ENCODE measurements at places on chromosomes 7 and 10.

DNA sequence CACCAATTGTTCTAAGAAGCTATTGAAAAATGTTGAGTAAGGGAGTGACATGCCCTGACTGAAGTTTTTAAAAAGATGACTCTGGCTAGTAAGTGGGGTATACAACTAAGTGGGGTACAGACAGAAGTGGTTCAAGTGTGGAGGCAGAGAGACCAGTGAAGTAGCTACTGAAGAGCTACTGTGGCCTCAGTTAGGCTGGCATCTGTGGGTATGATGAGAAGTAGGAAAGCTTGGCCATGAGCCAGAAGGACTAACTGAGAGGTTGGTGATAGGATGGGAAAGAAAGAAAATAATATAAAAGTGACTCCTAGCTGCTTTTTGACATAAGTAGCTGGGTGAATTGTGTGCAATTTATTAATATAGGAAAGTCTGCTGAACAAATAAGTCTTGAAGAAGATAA is 176.6 kb downstream of the SEMA3D start:
- no peak for DNase-seq

GRCh38 chr7:29478226-29478625 is 85.4 kb upstream of the PRR15 start:
- DNase-seq, result no peak

DNA sequence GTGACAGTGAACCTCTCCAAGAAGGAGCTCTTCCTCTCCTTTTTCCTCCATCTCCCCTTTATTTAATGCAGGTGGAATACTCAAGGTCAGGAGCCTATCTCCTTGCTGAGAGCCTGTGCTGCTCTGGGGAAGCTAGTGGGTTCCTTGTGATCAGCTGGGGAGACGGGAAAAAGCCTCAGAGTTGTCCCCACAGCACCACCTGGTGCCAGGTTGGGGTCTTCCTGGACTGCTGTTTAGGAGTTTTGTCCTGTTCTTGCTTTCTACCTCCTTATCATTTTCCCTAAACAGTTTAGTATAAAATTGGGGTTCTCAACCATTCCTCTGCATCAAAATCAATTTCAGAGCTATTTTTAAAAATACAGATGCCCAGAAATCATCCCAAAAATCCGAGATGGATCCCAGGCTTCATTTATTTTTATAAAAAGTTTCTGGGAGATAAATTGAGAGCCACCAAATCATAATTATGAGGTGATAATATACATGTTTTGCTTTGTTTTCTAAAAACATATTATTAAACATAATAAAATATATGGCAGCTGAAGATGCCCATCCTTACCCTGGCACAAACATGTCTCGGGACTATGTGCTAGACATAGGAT is 44.3 kb downstream of the MACC1 start:
- no peak for DNase-seq

DNA sequence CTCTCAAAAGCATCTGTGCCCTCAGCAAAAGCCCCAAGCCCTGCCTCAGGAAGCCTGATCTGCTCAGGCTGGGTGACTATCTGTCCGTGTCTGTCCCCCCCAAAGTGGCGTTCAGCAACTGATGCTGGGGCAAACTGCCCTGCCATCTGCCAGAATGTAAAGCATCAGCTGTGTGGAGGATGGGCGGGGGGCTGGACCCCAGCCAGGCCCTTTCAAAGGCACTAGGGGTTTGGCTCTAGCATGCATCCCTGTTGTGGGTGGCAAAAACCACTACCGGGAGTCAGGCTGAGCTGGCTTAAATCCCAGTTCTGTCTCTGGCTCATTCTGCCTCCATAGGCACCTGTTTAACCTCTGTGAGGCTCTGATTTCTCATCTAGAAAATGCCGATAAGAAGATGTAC is 35.5 kb downstream of the GPRIN2 start:
- no peak for DNase-seq

DNA sequence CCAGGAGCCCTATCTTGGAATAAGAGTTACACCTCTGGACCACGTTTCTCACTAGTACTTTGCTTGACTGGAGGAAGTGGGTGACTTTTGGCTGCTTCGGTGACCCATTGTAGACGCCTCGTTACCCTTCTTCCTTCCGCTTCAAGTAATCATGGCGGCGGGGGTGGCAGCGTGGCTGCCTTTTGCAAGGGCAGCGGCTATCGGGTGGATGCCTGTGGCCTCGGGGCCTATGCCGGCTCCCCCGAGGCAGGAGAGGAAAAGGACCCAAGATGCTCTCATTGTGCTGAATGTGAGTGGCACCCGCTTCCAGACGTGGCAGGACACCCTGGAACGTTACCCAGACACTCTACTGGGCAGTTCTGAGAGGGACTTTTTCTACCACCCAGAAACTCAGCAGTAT is 1.5 kb downstream of the KCND2 start:
- DNase-seq, result no peak

GRCh38 chr10:15201589-15202300 is 33.3 kb upstream of the NMT2 start:
- no peak for DNase-seq

GRCh38 chr10:125133696-125134482 is 26.5 kb downstream of the CTBP2 start:
- no peak for DNase-seq

DNA sequence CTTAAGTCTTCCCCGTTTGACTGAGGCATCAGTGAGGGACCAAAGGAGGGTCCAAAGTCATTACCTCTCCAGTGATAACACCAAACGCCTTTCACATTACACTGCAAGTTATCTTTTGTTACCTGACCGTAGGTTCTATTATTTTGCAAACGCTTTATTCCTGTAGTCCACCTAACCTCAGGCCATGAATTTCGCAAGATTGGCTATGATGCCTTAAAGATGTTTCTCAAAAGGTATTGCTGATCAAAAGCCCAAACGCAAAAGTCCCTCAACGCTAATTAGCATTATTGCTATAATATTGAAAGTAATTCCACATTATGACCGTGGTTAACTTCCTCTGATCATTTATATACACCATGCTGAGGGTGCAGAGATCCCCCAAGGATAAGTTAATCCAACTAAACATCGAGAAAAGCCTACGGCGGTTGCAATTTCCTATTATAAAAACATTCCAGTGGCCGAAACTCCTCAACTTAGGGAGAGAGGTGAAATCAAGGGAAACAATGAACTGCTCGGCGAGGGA is 649 bp downstream of the DNA2 start:
- no peak for DNase-seq

DNA sequence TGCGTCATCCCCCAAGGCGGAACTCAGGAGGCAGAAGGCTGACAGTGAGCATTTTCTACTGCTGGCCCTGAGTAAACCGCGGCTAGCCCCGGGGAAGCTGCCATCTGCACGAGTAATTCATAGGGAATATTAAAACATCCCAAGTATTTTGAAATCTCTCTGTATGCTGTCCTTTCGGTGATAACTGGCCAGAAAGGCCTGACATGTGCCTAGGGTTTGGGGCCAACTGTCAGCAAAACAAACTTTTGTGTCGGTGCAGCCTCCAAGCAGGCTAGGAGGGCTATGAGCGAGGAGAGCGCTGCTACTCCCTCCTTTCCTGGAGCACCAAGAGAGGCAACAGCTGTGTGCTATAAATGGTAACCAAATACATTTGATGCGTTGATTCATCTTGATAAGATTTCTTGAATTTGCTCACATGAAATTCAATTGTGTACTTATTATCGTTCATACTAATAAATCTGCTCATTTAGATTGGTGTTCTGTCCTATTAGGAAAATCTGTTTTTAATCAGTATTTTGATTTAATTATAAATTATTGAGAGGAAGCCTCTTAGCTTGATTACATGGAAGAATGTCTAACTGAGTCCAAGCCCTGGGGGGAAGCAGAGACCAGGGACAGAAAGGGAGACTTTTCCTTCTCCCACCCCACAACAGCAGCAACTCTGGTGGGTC is 124.4 kb upstream of the NPS start:
- no peak for DNase-seq

- peak; percentile 10 for DNase-seq
Measured at GRCh38 chr10:3622427-3622826, 162.6 kb downstream of the KLF6 start.

DNA sequence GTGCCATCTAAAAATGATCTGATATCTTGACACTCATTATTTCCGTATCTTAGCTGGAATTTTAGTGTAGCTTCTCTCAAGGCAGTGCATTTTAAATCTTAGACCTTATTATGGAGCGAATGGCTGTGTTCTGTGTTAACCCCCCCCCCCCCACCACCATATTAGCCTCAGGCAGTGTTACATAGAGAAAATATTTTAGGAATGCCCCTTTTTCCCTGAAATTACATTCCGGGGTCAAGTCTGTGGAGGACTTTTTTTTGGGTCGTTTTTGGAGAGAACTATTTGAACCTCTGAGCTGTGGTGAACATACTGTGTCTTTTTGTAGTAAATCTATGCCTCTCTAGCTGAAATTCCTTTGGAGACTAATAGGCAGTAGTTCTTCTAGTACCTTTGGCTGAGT is 3.1 kb downstream of the CCDC126 start:
- DNase-seq, result no peak

- no peak for DNase-seq
Measured at GRCh38 chr10:22623633-22624253, 90.6 kb downstream of the PIP4K2A start.

- no peak for DNase-seq
Measured at GRCh38 chr10:2036209-2036608, 298.9 kb upstream of the ADARB2 start.

DNA sequence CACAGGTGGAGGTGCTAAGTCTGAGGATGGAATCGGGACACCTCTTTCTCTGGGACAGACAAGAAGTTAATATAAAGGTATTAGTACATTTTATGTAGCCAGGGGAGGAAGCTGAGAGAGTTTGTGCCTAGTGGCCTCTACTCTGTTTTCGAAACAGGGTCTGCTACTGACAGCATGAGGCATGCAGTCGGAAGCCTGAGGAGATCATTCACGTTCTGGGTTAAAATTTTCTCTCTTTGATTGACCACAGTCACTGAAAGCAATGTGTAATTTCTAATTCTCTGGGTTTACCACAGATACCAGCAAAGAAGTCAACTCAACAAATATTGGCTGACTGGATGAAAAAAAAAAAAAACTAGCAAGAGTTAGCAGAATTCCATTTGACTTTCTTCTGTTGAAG is 53.3 kb upstream of the KCTD7 start:
- DNase-seq, result no peak

DNA sequence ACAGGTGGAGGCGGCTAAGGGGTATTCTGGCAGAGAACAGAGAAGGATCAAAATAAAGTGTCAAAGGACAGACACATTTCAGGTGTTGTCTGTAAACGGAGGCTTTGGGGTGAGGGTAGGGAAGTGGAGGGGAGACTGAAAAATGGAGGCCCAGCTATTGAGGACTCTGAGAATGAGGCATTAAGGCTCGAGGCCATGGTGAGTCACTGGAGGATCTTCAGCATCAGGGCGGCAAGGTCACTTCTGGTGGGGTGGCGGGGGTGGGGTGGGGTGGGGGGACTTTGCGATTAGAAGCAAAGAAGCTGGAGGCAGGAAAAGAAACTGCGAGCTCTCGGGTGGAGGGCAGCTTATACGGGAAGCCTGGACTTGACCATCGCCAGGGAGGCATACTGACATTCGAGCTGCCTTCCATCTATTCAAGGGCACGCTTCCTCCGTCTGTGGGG is 58.4 kb upstream of the PCGF5 start:
- no peak for DNase-seq

GRCh38 chr7:19853261-19853832 is 79.9 kb upstream of the TMEM196 start:
- DNase-seq, result no peak

GRCh38 chr10:118687472-118687871 is 67.3 kb downstream of the CACUL1 start:
- no peak for DNase-seq

DNA sequence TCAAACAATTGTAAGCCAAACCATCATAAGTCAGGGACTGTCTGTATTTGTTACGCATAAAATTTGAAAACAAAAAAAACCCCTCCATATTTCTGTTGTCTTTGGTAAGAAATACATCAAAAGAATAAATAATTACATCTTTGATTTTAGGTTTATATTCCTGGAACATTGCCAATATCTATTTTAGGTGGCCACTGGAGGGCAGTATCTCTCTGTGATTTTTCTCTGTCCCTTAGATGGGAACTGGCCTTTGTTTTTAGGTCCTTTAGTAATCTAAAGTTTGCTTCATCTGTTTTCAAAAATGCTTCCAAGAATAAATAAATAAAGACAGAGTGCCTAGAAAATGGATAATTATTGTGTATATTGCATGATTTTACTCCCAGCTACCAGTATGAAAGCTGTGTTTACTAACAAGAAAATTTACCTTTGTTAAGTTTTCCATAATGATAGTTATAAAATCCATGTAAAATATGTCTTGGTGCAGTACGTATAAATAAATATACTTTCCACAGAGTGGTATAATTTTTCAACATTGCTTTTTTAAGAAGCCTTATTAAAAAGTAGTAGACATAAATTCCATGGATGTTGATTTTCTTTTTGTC is 64.2 kb downstream of the PHYHIPL start:
- no peak for DNase-seq

GRCh38 chr7:130935564-130936157 is 201.7 kb upstream of the KLF14 start:
- DNase-seq, result no peak

GRCh38 chr10:132466520-132467463 is 69.8 kb downstream of the PWWP2B start:
- no peak for DNase-seq
